ENCODE measurements at places on chromosomes 6 and 20.
A peak's percentile ranks its signal among the peaks of the same experiment; 100 is the strongest.

DNA sequence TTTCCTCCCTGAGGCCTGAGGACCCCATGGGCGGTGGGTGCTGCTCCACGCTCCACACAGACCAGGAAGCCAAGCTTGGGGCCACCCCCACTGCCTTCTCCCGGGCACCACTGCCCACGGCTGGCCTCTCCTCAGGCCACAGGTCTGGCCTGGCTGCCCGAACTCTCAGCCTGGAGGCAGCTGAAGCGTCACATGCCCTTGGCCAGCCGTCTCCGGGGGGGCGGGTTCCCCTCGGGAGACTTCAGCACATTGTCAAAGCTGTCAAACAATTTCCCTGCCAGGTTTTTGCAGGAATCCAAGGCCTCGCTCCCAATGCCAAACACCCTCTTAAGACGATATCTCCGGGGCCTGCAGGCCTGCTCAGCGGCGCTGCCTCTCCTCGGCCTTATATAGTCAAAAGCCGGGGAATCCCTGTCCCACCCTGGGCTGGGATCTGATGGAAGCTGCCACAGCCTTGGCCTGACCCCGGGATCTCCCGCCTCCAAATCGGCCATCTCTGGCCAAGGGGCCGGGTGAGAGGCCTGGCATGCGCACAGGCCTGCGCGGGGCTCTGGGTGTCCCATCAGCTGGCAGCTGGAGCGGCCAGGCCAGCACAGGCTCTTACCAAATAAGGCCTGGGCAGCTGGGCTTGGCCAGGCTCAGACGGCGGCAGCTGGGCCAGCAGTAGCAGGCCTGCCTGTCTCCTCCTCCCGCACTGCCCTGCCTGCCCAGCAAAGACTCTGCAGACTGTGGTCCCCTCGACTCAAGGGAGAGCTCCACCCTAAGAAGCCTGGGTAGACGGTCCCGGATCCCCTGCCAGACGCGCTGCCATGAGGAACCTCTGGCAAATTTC is 49.7 kb downstream of the RBM38 start:
- peak; percentile 51 for DNase-seq

DNA sequence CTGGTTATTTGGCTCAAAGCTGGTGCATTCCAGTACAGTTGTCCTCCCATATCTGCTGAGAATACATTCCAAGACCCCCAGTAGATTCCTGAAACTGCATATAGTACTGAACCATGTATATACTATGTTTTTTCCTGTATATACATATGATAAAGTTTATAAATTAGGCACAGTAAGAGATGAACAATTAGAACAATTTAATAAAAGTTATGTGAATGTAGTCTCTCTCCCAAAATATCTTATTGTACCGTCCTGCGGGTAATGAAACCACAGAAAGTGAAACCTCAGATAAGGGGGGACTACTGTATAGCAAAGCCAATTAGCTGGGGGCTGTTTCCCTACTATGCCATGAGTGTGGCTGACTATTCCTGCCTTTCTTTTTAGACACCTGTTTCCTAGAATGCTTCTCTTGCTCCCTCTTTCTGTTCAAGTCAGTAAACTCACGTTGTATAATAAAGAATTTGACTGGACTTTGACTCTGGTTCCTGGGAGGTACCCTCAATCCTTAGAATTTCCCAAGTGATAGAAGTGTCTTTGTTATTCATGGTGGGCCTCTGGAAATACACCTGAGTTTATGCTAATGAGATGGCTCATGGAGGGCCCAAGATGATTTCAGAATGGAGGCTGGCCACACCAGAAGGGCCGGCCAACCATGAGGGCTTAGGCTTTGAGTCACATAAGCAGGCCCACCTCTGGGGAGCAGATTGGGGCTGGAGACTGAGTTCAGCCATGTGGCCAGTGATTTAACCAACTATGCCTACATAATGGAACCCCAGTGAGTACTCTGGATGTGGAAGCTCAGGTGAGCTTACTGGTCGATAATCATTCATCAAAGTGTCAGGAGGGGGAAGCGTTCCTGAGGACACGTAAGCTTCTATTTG is 689 bp upstream of the BLOC1S5 start:
- DNase-seq = peak; percentile 86

- DNase-seq = no peak
These were observed 61.6 kb downstream of the PREX1 start for GRCh38 chr20:48766205-48766604.

- no peak for DNase-seq
These were observed 999 bp downstream of the THBS2 start for GRCh38 chr6:169252505-169253189.

GRCh38 chr6:147577488-147577887 is 69.0 kb downstream of the SAMD5 start:
- DNase-seq = no peak

- no peak for DNase-seq
These were observed 58.8 kb downstream of the FKBP5 start for GRCh38 chr6:35629876-35630378.
